Peyer's patch (tissue), 4 donors: ENCODE measurements at places on chromosomes 5 and 9. TPM values are rescaled to one million over a fixed set of nuclear protein-coding genes. Genes with fewer than 3 reads are reported as not detected.

The CDX1 gene
- 177 TPM for total RNA-seq

GRCh38 chr5:10702040-10702629 lies 58.9 kb downstream of the DAP start:
- DNase-seq: no peak

DNA sequence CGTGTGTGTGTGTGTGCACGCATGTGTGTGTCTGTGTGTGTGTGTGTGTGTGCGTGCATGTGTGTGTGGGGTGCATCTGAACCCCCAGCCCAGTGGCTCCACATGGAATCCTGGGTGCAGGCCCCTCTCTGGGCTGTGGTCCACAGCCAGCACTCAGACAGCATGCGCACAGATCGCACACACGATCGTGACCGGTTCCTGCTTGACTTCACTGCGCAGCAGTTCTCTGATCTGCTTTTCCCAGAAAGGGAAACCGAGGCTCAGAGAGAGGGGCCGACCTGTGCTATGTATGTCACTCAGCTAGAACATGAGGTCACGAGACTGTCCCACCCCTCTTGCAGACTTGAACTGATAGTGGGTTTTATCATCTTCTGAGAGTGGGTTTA lies 34.4 kb downstream of the RASGEF1C start:
- no peak for DNase-seq

The EGFLAM gene
- total RNA-seq: 1.7 TPM

DNA sequence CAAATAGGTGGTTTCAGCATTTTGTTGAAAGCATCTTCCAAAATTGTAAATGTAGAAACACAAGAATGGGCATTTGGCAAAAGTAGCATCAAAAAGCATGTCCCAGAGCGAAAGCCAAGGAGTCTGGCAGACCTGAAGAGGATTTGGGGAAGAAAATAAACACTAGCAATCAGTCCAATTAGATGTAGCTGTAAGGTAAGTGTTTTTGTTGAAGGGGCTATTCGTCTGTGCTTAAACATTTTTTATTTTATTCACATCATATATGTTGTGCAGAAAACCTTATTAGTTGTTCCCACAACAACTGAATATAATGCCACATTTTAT lies 954.1 kb upstream of the COX7C start:
- no peak for DNase-seq

GRCh38 chr9:103397868-103398600 lies 402.9 kb downstream of the CYLC2 start:
- DNase-seq: no peak

DNA sequence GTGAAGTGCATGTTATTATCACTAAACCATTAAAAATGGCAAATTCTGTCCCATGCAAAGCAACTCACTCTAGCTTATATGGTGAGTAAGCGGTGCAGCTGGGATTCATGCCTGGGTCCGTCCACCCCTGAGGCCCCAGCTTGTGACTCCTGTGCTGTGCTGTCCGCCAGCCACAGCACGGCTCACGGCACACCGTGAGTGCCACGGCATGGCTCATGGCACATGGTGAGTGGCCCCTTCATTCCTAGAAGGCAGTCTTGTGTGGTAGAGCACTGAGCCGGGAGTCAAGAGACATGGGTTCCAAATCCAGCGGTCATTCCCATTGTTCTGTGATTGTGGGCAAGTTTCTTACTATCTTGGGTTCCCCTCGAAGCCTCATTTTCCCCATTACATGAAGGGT lies 18.8 kb downstream of the RGS3 start:
- no peak for DNase-seq

The ENHO gene
- total RNA-seq: not detected

- DNase-seq: no peak
These were observed 63.2 kb upstream of the GHR start for GRCh38 chr5:42360056-42360455.

- no peak for DNase-seq
These were observed 208.4 kb downstream of the CD180 start for GRCh38 chr5:66987949-66988838.

DNA sequence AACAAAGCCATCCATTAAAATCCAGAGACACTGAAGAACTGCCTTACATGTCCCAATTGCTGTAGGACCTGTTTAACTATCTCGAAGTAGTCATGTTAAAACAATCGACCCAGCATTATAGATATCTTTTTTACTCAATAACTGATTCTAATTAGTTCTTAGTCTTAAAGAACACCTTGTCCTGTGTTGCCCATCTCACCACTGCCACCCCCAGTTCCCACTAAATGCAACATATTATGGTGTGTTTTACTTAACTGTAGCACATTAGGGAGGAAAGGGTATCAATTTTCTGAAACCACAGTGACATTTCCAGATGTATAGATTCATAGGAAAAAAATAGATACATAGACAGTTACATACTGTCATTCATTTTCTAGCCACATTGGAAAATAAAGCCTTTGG lies 221.2 kb downstream of the MEF2C start:
- no peak for DNase-seq

- peak; percentile 40 for DNase-seq
These were observed 15.7 kb downstream of the TPPP start for GRCh38 chr5:677131-678101.

DNA sequence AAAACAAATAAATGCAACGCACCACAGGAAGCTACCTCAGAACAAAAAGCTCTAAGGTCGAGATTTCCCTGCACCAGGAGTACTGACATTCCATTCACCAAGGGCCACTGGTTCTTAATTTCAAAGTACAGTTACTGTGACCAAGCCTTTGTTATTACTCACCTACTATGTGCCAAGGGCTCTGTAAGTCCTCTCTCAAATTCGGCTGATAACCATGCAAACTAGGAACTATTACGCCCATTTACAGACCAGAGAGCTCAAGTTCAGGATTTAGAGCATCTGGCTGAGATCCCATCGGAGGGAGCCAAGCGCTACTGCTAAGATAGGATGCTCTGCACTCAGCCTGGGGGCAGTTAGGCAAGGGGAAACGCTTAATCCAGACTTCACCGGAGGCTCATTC lies 5.6 kb downstream of the MYO10 start:
- no peak for DNase-seq

GRCh38 chr5:143230676-143230996 lies 172.8 kb downstream of the NR3C1 start:
- DNase-seq: no peak

GRCh38 chr5:57494104-57495098 lies 11.8 kb upstream of the ACTBL2 start:
- DNase-seq: no peak

The CCDC171 gene
- 8.3 TPM for total RNA-seq
